Posterior cingulate gyrus (tissue), 11 donors: ENCODE measurements at places on chromosomes 16 and 17.

DNA sequence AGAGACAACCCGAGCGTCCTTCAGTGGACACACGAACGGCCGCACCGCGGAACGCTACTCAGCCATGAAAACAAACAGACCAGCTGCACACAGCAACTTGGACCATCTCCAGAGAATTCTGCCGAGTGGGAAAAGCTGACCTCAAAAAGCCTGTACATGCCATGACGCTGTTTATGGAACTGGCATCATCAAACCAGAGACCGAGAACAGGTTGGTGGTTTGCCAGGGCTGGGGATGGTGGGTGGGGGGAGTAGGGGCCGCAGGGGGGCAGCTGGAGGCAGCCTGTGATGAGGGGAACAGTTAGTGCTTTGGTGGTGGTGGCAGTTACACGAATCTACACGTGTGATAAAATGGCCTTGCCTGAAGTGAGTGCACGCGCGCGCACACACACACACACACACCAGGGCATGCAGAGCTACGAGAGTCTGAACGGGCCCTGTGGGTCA lies 169.8 kb downstream of the LAT start:
- DNase-seq: no peak

GRCh38 chr17:77928519-77929179 lies 29.9 kb upstream of the TNRC6C start:
- DNase-seq: peak; percentile 59

DNA sequence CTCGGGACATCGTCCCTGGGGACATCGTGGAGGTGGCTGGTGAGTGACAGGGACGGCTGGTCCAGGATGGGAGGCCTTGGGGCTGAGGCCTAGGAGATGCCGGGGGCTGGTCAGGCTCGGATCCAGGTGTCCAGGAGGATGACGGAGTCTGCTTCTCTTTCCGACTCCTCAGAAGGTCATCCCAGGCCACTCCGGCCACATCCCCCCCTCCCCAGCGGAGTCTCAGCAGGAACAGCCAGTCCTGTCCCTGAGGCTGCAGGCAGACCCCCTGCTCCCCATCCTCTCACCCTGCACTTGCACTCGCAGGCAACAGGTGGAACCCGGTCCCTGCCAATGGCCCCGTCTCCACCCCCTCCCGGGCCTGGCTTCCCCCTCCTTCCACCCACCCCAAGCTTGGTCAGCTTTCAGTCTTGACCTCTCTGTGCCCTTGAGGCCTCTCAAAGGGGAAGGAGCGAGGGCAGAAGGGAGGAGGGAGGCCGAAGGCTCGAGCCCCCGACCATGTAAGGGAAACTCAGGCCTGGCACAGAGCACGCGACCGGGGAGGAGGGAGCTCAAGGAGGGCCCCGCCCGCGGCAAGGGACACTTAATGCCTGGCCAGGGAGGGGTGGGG lies 4.4 kb downstream of the ATP2A1 start:
- no peak for DNase-seq

DNA sequence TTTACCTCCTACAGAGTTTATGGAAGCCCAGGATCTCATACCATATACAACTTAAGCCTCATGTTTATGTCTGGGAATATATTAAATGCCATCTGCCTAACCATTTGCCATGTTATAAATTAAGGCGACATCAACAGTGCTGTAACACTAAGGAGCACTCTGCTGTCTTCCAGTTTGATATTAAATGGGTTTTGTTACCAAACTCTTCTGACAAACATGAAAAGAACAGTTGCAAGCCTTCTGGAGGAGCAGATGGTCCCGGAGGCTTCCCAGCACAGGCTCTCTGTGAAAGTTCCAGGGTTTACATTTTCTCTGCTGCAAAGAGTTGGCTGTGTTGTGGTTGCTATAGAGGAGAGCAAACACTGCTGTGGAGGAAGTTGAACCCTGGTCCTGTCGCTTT lies 545.3 kb upstream of the SALL1 start:
- no peak for DNase-seq

- DNase-seq: no peak
Observed at GRCh38 chr16:69799611-69800031, 37.5 kb downstream of the WWP2 start.

DNA sequence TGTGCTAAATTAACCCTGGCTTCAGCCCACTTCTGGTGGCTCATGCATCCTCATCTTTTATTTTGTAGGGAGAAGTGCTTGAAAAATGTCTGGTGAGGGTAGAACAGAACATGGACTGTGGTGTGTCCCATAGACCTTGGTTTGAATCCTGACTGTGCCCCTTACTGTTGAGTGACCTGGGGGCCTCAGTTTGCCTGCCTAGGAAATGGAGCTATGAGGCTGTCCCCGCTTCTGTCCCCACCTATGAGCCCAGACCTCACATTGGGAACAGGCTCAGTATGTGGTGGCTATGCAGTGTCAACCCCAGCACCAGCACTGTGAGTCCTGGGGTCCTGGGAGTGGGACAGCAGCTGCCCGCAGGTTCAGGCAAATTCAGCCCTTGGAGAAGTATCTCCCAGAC lies 186.3 kb upstream of the GSE1 start:
- DNase-seq: no peak

- no peak for DNase-seq
Observed at GRCh38 chr17:17151541-17151940, 54.6 kb downstream of the PLD6 start.

GRCh38 chr17:78725448-78726021 lies 56.5 kb downstream of the CYTH1 start:
- DNase-seq: no peak

- DNase-seq: peak; percentile 73
Observed at GRCh38 chr16:30569746-30570635, 1.5 kb downstream of the ZNF688 start.

DNA sequence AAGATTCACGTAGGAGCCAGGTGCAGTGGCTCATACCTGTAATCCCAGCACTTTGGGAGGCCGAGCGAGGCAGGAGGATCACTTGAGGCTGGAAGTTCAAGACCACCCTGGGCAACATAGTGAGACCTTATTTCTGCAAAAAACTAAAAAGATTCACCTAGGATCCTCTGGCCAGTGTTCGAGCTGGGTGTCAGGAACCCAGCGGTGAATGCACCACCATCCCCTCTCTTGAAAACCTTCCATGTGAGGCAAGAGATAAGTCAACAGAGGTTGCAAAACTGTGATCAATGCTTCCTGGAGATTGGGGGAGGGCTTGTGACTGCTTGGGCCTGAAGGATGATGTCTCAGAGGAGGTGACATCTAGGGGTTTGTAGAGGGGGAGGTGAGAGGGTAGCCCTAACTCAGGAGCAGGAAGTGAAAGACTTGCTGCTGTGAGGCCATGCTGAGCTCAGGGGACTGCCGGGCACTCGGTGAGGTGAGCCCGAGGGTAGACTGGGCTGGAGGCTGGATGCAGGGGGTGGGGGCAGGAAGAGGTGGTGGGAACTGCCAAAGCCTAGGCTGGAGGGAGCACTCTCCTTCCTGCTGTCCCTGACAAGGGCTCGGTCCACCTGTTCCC lies 11.7 kb downstream of the GJD3 start:
- no peak for DNase-seq

DNA sequence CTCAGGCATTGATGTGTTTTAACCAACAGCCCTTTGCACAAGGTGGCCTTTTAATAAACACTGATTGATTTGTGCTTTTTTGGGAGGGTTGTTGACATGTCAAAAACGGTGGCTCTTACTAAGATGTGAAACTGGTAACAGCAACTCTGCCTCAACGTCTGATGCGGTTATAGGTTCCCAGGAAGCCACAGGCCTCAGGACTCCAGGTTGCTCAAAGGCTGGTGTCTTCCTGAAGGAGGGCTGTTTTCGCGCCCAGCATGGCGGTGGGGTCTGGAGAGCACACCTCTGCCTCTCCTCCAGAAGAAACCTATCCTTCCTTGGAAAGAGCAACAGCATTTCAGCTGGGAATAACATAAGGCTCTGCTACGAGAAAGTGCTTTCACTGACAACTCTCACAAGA lies 187.5 kb downstream of the IRF8 start:
- DNase-seq: no peak

- peak; percentile 54 for DNase-seq
Observed at GRCh38 chr16:19167710-19168370, at the start of gene SYT17. SYT17 (plus strand) TSS chr16:19168240; CDS start chr16:19168647, 407 bp downstream.
